Activated gamma-delta T cell treated with Interleukin-2 at 50 U/mL for 16 hours (primary cell): ENCODE measurements at places on chromosomes 16 and 17.

DNA sequence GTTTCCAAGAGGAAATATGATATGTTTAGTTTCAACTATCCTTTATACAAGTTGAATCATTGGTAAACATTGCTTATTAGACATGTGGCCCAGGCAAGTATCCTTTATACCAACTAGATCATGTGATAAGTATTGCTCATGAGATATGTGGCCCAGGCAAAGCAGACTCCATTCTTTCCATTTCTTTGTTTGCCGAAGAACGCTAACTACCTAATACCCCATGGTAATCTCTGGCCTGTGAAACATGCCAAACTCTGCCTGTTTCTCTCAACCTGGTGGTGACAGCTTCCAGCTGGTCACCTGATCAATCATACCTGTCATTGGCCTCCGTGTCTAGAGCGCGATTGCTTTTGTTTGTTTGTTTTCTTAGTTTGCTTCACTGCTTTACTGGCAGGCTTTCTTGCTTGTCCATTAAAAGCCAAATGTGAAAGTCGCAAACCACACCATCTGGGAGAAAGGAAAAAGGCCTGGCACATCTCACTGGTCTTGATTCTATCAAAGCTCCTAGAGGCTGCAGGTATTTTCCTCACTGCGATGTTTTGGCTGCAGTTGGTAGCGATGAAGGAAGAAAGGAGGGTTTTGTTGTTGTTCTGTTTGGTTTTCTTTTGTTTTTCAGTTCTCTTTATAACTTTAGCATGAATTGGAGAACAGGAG is 686.2 kb downstream of the KCNJ2 start:
- no peak for DNase-seq

DNA sequence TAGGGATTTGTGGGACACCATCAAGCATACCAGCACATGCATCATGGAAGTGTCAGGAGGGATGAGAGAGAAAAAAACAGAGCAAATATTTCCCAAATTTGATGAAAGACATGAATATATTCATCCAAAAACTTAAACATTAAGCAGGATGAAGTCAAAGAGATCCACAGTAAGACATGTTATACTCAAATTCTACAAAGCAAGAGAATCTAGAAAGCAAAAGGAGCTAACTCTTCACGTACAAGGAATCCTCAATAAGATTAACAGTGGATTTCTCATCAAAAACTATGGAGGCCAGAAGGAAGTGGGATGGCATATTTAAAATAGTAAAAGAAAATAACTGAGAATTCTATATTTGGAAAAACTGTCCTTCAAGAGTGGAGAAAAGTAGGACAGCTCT is 374.8 kb downstream of the ZFHX3 start:
- no peak for DNase-seq

DNA sequence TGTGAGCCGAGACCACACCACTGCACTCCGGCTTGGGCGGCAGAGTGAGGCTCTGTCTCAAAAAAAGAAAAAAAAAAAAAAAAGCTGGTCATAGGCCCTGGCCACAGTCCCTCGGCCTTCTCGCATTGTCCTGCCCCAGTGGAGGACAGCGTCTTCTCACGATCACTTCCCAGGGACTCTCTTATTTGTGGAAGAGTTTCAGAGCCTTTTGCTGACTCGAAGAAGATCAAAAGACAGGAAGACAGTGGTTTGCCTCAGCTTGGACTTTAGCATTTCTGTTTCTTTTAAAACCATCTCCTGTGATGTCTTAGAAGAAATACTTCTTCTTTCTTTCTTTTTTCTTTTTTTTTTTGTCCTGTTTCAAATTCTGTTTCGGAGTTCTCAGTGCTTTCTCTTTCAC is 210.0 kb downstream of the FTO start:
- no peak for DNase-seq

GRCh38 chr16:4987580-4988374 is 29.6 kb downstream of the SEC14L5 start:
- DNase-seq: no peak

DNA sequence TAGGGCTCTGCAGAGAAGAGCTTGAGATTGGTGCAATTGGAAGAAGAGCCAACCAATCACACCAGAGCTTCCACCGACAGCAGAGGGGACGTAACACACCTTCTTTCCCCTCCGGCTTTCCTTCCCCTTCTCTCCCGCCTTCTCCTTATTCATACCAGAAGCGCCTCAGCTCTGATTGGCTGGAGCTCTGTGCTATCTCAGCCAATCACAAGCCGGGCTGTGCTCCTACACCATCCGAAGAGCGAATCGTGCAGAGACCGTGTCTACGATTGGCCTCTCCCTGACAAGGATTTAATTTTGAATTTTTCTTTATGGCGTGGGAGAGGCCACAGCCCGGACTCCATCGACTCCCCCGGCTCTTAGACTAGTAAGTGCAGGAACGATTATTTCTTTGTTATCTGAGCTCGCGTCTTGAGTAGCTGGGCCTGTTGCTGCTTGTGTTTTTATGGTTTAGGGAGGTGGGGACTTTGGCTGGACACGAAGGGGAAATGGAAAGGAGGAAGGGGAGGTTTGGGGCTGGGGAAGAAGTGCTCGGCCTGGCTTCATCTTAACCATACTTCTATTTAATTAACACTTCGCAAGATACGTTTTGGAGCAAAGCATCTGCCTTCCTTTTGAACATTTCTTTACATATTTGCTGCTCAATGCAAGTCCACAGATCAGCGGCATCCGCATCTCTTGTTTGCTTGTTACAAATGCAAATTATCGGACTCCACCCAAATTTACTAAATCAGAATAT is at the start of gene PRR11:
Gene PRR11, plus strand, starts transcription at position 308 of the 739 bp plus-strand sequence. CDS start 14,007 bp downstream, outside the sequence.
- peak; percentile 90 for DNase-seq

- no peak for DNase-seq
Measured at GRCh38 chr17:9427465-9428315, 147.9 kb downstream of the STX8 start.

GRCh38 chr16:72938795-72939164 is 109.1 kb downstream of the ZFHX3 start:
- no peak for DNase-seq

GRCh38 chr16:11499295-11500089 is 87.2 kb downstream of the LITAF start:
- no peak for DNase-seq
